ENCODE measurements at places on chromosomes 4 and X. TPM values are rescaled to one million over a fixed set of nuclear protein-coding genes. Genes with fewer than 3 reads are reported as not detected.

DNA sequence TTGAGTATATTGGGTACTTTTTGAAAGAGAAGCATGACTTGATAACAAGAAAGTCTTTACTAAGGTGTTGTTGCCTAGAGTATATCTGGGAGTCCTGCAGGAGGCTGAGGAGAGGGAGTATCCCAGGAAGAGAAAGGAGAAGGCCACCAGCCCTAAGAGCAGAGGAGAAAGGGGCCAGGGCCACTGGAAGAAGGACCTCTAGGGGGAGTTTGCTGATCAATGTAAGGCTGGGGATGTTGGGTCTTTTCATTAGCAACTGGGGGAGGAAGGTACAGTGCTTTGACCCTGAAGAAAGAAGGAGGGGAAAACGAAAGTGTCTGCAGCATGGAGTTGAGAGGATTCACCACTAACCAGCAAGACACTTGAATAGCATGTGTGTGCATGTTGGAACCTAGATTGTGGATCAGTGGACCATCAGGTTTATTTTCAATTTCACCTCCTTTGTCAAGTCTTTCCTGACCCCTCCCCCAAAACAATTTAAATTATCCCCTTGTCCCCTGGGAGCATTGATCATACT, 4.5 kb downstream of the SMIM9 start:
- H3K4me3 ChIP-seq: no peak overlapping the region
- no peaks in the 10 kb centered on the region for H3K4me1 ChIP-seq
- no peak for DNase-seq
- no peak overlapping the region for H3K27ac ChIP-seq
- no peaks in the 10 kb centered on the region for H3K27me3 ChIP-seq

FAM9B gene
- total RNA-seq: not detected

ASB9 gene
- 0.27 TPM for total RNA-seq

DNA sequence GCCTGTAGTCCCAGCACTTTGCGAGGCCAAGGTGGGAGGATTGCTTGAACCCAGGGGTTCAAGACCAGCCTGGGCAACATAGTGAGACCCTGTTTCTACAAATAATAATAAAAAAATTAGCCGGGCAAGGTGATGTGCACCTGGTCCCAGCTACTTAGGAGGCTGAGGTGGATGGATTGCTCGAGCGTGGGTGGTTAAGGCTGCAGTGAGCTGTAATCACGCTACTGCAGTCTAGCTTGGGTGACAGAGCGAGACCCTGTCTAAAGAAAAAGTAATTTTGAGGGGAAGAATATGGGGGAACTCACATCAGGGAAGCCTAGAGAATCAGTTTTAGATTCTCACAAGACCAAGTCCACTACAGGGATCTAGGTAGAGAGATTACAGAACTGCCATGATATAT, 28.9 kb upstream of the LCORL start:
- no peak overlapping the region for H3K4me3 ChIP-seq
- no peaks in the 10 kb centered on the region for H3K4me1 ChIP-seq
- no peak overlapping the region for H3K27ac ChIP-seq
- no peaks in the 10 kb centered on the region for H3K27me3 ChIP-seq
- no peaks in the 10 kb centered on the region for H3K36me3 ChIP-seq

XAGE2 gene
- total RNA-seq: not detected
